ENCODE measurements at places on chromosomes 11 and 22. TPM values are rescaled to one million over a fixed set of nuclear protein-coding genes. Genes with fewer than 3 reads are reported as not detected.

SLN gene
- total RNA-seq: not detected

PRDX5 gene
- total RNA-seq: 230 TPM

SYCE3 gene
- not detected for total RNA-seq

IFTAP gene
- total RNA-seq: 21.2 TPM

All from bladder microvascular endothelial cell (primary cell).